ENCODE measurements at places on chromosomes 2 and 18. TPM values are rescaled to one million over a fixed set of nuclear protein-coding genes. Genes with fewer than 3 reads are reported as not detected.
A peak's percentile ranks its signal among the peaks of the same experiment; 100 is the strongest.

The RRM2 gene
- 264 TPM for total RNA-seq

The PRKAG3 gene
- not detected for total RNA-seq

The ATP6V1C2 gene
- total RNA-seq, result not detected

The MC4R gene
- not detected for total RNA-seq

The AMER3 gene
- total RNA-seq, result not detected

The ACKR3 gene
- total RNA-seq, result not detected

The GRHL1 gene
- 5.5 TPM for total RNA-seq

The CD226 gene
- not detected for total RNA-seq

The TUBA3E gene
- total RNA-seq, result not detected

The RAB6C gene
- not detected for total RNA-seq

The C2orf66 gene
- total RNA-seq, result not detected

The CD8A gene
- total RNA-seq, result not detected

The CXCR4 gene
- total RNA-seq, result 4.9 TPM

GRCh38 chr18:22975508-22975907 lies 42.4 kb downstream of the RBBP8 start:
- no peak for DNase-seq

GRCh38 chr18:35728676-35729075 lies 147.1 kb downstream of the GALNT1 start:
- no peak for DNase-seq

DNA sequence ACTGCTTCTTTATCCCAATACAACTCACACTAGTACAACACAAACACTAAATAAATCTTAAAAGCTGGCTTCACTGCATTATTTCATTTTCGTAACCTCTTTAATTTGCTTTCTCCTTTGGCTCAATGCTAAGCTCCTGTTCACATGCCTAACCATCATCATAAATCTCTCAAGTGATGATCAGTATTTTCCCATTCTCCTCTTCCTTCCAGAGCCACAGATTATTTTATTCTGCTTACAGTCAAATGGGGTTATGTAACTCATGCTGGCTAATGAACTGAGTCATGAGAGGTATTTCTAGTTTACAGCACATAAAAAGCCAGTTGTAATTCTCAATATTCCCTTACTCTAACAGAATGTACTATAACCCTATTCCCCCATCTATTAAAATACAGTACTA lies 350.4 kb upstream of the ZC3H15 start:
- no peak for DNase-seq

- DNase-seq, result no peak
Observed at GRCh38 chr2:22281033-22281432, 1103.9 kb upstream of the KLHL29 start.

- DNase-seq, result no peak
Observed at GRCh38 chr2:63796366-63796765, 45.3 kb upstream of the UGP2 start.

DNA sequence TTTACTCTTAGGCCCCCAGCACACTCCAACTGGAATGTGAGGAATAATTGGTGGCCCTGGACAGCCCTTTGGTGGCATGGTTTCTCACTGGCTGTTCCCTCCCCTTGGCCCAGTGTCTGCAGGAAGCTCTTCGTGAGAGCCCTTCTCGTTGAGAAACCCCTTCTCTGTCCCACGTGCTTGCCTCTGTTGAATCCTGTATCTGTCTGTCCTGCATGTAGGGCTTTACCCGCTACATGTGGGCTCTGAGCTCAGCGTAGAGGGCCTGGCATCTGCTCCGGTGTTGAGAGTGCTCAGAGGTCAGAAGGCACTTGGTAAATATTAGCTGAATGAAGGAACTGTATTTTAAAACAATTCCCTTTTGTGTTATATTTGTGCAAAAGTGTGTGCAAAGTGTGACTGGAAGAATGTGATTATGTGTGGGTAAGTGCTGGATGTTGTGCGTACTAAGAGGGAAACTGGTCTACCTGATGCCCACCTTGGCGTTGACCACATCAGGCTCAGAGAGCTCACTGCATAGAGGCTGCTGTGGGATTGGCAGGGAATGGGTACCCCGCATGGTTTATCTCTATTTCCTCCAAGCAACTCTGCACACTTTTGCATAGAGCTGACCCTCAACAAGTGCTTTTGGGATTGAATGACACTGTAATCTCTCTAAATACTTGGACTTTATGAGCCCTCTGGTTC lies 40.0 kb downstream of the RNF144A start:
- DNase-seq, result no peak

DNA sequence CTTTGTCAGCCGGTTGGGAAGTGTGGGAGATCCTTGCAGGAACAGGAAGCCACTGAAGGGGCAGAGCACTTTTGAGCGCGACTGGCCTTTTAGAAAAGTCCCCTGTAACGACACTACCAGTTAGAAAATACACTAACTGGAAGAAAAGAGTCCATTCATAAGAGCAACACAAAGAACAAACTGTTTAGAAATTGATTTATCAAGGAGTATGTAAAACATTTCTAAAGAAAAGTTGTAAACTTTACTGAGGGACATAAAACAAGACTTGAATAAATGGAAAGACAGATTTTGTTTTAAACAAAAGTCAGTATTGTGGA lies 29.8 kb upstream of the POMC start:
- DNase-seq, result no peak

GRCh38 chr2:1340141-1340512 lies 73.1 kb upstream of the TPO start:
- DNase-seq, result no peak

DNA sequence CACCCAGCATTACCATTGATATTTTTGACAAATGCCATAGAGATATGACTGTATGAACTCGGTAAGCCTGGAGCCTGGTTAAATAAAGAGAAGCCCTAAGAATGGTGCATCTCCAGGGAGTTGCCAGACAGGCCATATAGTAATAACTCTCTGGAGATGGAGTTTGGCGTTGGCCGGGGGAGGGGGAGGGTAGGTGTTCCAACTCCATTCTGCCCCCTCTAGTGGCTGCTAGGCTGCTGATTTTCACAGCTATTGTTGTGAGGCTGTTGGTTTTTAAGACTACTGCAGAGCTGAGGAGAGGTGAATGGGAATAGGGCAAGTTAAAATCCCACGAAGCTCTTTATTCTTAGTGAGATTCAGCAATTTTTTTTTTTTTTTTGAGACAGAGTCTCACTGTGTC lies 99.9 kb downstream of the GALNT14 start:
- no peak for DNase-seq

GRCh38 chr2:131753640-131754561 lies 226.2 kb downstream of the CCDC74A start:
- no peak for DNase-seq

- no peak for DNase-seq
Observed at GRCh38 chr2:170155723-170156253, 22.2 kb upstream of the MYO3B start.

DNA sequence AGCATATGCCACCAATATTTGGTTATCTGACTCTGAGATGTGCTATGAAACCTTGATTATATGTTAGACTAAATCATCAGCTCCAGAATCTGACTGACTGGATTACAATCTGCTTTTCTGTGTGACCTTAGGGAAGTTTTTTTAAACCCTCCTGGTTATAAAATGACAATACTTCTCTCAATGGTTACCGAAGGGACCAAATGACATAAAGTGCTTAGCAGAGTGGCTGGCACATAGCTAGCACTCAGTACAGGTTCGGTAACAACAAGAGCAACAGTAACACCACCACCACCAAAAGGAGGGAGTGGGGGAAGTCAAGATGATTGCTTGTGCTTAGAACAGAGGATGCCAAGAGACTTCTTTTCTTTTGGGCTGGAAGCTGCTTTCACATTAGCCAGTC lies 306.2 kb downstream of the PTPRM start:
- no peak for DNase-seq

DNA sequence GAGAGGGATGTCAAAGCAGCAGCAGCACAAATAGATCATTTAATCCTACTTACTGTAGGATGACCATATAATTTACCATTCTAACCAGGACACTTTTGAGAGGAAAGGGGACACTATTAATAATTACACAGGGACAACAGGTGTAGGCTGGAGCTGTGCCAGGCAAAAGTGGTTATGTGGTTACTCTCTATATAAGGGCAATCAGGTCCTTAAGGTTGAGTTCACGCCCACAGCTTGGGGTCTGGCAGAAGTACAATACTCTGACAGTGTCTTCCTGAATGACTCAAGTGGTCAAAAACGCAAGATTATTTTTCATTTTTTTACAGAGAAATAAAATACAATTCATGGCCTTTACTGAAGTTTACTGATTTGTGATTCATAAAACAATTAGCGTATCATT lies 2.8 kb downstream of the PREPL start:
- DNase-seq, result peak; percentile 94

GRCh38 chr2:232073026-232073425 lies 111.5 kb downstream of the DIS3L2 start:
- DNase-seq, result no peak

GRCh38 chr2:235725841-235726240 lies 232.0 kb downstream of the AGAP1 start:
- DNase-seq, result no peak

DNA sequence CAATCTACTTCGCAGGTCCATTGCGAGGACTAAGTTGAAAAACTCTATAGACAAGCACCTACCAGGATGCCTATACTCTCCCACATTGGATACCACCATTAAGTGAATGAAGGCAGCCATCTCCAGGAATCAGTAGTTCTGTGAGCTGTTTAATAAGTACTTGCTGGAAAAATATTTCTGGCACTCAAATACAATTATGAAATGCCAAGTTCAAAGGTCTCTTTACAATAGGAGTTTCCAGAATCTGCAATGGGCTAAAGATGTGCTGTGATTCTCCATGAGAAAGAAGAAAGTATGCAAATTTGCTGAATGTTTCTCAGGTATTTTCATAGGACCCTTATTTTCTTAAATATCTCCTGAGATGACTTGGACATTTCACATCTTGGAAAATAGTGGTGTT lies 103.0 kb downstream of the AP1S3 start:
- no peak for DNase-seq

- DNase-seq, result no peak
Observed at GRCh38 chr2:51263951-51264350, 232.0 kb upstream of the NRXN1 start.

DNA sequence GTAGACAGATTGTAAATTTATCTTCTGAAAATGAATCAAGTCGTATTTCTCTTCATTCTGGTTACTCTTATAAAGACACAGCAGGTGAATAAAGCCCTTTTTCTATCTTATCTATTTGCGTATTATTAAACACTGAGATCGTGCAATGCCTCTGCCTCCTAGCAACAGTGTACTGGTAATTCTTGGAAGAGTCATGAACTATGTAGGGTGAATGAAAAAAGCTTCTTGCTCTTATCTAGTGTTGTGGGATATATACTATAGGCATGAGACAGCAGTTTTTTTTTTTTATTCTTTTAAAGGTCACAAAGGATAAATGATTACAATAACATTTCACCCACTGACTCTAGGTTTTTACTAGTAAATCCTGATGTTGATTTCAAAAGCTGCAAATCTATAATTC lies 324.2 kb downstream of the PDE11A start:
- DNase-seq, result no peak

DNA sequence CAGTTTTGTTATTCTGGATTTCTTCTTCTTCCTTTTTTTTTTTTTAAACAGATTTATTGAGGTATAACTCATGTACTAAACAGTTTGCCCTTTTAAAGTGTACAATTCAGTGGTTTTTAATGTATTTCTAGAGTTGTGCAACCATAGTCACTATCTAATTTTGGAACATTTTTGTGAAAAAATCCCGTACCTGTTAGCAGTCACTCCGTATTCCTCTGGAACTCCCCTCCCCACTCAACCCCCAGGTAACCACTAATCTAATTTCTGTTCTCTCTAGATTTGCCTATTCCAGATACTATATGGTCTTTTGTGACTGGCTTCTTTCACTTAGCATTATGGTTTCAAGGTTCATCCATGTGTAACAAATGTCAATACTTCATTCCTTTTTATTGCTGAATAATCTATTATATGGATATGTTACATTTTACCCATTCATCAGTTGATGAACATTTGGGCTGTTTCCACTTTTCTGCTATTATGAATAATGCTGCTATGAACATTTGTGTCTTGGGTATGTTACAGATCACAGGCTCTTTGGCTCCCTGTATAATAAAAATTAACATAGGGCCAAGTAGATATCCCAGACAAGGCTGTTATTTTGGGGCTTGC lies 21.9 kb downstream of the EHBP1 start:
- DNase-seq, result no peak

- no peak for DNase-seq
Observed at GRCh38 chr2:86292571-86293515, 44.6 kb downstream of the REEP1 start.

DNA sequence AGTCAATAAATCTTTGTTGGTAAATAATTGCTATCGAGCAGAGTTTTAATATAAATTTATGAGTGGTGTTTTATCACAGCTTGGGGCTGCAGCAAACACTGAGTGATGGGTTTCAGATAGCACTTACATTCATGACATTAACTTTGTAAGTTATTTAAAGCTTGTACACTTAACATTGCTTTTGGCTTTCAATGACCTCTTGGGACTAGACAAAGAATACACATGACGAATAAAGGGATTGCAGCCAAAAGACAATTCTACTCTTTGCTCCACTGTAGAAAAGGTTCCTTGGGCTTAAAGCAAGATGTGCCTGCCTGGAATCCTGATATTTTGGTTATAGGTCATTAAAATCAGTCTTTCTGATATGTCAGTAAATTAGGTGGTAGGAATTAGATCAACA lies 299.5 kb downstream of the GBX2 start:
- DNase-seq, result no peak

- DNase-seq, result no peak
Observed at GRCh38 chr18:33946336-33946735, 278.4 kb downstream of the NOL4 start.

DNA sequence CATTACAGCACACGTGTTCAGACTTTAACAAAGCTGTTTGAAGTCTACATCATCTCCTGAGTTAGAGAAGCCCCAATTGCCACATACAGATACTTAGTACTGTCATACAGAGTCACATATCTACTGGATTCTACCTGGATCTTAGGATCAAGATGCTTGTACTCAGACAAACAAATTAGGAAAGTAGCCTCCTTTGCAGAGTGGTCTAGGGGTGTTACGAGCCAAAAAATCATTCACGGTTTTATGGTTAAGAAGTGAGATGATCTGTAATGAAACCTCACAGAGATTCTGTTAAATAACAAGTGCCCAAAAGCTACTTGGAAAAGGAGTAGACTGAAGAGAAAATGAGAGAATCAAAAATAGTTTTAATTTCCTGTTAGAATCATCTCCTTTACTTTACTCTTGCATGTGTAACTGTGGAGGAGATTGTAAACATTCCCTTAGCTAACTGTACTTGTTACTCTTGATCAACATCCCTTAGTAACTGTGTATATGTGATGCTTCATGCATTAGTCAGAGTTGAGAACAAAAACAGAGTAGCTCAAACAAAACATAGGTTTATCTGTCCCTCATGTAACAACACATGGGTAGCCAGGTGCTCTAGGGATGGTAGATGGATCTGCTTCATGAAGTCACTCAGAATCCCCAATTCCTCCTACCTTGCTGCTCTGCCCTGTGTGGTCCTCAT lies 16.4 kb upstream of the IL1RL1 start:
- DNase-seq, result no peak

GRCh38 chr2:58701688-58702301 lies 460.7 kb upstream of the FANCL start:
- no peak for DNase-seq

DNA sequence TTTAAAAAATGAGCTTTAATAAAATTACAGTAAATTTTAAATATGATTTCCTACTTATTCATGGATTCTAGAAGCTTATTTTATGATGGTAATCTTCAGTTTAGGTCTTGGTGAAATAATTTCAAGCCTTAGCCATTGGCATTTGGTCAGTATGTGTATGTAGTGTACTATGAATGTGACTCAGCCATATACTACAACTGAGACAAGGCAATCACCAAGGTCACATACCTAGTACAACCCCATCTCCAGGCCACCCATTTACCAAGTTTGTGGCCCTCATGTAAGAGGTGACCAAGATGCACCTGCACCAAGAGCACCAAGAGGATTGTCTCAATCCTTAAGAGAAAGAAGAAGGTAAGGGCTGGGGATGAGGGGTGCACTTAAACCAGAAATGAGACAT lies 54.8 kb upstream of the FRZB start:
- DNase-seq, result no peak
